ENCODE measurements at places on chromosomes 6 and 20.

- no peak for DNase-seq
These were observed 40.3 kb upstream of the CD93 start for GRCh38 chr20:23126281-23127061.

GRCh38 chr6:159169557-159170332 is 545 bp downstream of the FNDC1 start:
- DNase-seq, result no peak

GRCh38 chr6:24838081-24838480 is 39.4 kb upstream of the ARMH2 start:
- no peak for DNase-seq

DNA sequence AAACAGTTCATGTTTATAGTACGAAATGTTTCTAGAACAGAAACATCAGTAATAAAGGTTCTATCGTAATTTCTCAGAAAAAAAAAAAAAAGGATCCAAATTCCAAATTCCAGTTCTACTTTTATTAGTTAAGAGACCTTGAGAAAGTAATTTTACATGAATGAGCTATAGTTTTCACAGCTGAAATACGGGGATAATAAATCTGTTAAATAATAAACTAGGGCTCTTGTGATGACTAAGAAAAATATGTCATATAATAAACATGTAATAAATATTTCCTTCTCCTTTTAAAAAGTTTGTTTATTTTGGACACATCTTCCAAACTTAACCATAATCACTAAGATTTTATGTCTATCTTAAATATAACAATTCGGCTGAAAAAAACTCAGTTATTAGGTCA is 17.8 kb downstream of the RARS2 start:
- no peak for DNase-seq

DNA sequence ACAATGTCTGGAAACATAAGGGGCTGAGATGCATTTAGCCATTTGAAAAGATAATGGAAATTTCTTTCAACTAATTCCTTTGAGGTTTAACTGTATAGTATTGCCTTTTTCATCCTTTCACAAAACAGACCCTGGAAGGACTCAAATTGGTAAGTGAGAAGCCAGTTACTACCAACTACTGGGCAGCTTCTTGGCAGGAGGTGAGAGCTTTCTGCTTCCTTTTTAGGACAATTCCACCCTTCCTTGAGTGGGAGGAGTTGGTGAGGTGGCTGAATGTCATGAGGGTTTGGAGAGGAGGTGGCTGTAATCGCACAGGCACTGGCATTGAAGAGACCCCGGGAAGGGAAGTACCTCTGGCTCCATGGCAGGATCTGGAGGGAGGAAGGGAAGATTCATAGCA is 341.1 kb downstream of the NRN1 start:
- DNase-seq, result no peak

DNA sequence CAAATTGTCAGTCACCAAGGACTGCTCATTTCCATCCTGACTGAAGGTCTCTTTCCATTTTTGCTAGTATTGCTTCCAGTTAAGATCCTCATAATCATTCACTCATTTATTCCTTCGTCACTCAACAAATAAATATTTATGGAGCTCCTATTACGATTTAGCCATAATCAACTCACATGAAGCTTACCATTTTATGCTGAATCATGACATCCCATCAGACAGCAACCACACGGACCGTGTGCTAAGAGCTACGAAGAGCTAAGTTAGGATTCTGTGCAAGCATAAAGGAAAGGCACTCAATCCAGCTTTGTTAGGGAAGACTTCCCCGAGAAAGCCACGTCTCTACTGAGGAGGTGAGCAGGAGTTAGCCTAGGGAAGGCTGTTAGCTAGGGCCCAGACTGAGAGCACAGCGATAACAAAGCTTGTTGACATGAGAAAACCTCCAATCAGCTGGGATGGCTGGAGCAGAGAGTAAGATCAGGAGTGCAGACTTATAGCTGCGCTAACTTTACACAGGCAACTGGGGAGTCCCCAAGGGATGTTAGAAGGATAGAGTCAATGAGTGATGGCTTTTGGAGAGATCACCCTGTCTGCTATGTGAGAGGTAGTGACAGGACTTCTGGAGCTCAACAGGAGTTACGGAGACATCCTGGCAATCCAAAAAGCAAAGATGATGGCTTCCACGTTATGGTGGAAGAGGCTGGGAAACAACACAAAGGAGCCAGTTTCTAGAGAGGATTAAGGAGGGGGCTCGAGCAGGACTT is 2.6 kb upstream of the GID8 start:
- no peak for DNase-seq

- no peak for DNase-seq
These were observed 392.0 kb downstream of the SYNE1 start for GRCh38 chr6:152244998-152245630.

DNA sequence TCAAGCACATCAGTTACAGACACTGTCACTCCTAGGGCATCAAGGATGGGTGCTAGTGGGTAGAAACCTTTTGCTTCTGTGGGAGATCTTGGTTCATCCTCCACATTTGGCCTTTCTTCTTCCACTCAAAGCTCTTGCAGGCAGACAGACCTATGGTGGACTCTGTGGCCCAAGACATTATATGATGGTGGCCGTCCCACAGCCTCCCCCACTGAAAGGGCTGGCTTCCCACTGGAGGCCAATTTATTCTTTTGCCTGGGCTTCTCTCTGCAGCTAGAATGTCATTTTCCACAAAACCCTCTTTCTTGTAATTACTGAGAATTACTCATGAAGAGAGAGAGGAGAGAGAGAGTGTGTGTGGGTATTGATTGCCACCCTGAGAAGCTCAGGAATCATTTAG is 43.8 kb downstream of the CD40 start:
- DNase-seq, result no peak

- DNase-seq, result no peak
These were observed 1.4 kb downstream of the FAM83B start for GRCh38 chr6:54847799-54848597.

Measured in GM04503 (cell line).